ENCODE measurements at places on chromosomes 2 and 18. TPM values are rescaled to one million over a fixed set of nuclear protein-coding genes. Genes with fewer than 3 reads are reported as not detected.

GRCh38 chr2:199273042-199273511 lies 184.7 kb downstream of the SATB2 start:
- DNase-seq = no peak

DNA sequence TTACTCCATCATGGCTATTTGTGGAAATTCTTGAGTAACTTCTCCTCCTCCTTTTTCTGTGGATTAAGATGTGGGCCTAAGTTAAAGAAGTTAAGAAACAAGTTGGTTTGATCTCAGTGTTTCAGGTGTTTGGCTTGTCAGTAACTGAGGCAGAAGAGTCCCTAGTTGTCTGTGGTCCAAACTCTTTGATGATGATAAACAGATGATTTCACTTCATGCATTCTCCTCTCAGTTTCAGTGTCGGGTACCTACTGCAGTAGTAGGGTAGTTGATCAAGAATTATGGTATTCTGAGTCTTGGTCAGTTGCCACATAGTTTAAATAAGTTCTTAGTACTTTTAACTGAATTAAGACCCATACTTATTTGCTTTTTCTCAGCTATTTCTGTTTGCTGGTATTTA lies 85.6 kb downstream of the NCOA1 start:
- DNase-seq = no peak

DNA sequence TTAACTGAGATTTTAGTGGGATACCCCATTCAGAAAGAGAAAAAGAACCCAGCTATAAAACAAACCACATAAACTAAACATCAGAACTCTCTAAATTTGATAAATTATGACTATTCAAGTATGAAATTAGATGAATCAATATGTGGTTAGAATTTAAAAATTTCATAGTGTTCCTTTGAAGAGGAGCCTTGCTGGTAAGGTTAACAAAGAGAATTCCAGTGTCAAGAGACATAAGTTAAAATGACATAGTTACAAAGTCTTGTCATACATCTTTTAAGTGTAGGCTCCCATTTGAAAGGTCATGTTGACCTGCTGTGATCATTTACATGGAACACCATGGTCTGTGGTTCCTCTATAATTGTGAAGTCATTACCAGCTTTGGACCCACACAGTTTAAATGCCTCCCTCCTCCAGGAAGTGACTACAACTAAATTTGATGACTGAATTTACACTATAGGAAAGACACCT lies 231.6 kb upstream of the ETAA1 start:
- DNase-seq = no peak

DNA sequence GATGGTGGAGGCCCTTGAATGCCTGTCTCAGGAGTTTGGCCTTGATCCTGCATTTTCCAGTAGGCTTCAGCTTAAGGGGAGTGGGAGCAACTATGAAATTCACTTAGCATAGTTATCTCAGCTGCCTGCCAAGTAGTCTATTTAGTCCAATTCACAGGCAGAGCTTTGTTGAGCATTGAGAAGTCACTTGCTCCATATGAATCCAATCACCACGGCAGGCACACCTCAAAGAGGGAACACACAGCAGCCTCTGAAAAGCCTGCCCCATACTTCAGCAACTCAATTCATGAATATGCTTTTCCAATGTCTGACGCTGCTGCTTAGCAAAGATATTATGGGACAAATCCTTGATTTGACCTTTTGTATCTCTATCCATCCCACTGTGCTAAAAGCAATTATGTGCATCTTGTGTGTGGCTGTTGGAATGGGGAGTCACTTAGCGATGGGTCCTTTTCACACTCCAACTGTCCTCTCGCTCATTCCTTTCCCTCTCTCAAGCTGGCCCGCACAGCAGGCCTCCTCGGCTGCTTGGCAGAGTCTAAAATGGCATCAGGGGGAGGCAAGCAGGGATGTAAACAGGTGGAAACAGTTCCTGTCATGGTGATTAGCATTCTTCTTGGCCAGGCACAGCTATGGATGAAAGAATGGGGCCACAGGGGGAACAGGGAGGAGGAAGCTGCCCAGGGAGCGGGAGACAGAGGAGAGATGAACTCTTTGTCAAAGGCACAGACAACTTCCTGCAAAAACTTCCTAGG lies 56.0 kb upstream of the LRPPRC start:
- DNase-seq = no peak

- DNase-seq = no peak
Observed at GRCh38 chr2:210169516-210170195, 1.6 kb downstream of the KANSL1L start.

DNA sequence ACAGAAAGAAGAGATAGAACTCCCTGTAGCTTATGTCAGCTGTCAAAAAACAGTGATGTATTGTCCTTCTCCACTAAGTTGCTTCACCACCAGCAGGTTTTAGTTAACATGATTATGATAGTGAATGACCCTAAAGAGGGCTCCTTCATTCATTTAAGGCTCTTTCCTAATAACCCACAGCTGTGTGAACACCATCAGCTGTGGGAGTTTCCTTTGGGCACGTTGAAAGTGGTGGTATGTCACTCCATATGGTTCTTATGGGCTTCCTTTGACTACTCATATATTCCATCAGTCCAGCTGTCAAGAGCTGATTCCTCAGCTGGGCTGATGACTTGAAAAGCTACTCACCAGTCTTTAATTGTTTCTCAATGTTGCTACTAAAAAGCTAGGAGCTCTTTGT lies 210.3 kb downstream of the UBE2E3 start:
- no peak for DNase-seq

GRCh38 chr2:21657445-21657844 lies 533.7 kb downstream of the TDRD15 start:
- DNase-seq = no peak

- peak; percentile 91 for DNase-seq
Observed at GRCh38 chr2:172103471-172104272, 972 bp upstream of the DLX2 start.

DNA sequence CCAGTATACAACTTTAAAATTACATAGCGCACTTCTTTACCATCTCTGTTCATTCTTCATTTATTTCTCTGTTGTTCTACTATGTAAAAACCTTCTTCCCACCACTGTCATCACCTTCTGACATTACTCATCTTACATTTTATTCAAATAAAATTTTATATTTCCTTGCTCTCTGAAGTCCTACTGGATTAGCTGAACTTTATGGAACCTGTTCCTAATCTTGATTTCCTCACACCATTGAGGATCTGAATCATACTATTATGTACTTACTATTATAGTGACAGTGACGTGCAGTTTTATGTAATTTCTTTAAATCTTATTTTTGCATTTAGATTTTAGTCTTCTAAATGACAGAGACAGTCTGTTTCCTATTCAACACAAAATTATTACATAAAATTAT lies 98.3 kb downstream of the DYNAP start:
- DNase-seq = no peak

GRCh38 chr2:95017836-95018235 lies 7.7 kb upstream of the MAL start:
- no peak for DNase-seq

DNA sequence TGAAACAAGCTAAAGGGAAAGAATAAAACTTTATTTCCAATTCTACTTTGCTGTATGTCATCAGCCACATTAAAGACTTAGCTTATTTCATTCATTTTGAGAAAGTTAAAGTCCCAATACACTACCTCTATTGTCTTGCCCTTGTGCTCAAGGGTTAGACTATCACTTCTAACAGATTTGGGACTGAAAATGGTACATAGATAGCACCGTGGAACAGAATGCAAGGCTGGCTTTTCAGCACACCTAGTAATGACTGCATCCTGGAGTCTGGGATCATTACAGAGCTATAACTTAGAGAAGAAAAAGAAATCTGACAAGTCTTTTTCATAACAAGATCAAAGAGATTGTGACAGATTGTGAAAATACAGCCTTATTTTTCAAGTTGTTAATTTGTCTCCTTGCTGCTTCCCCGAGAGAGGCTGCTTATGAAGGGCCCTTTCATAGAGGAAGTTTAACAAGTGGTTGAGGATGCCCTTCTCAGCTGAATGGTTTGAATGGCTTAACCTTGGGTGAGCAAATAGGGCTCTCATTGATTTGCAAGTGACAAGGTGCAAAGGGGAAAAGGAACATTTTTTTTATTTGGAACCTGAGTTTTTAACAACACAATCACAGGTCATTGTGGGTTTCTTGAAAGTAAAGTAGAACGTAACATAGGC lies 371.8 kb downstream of the EPHA4 start:
- no peak for DNase-seq

DNA sequence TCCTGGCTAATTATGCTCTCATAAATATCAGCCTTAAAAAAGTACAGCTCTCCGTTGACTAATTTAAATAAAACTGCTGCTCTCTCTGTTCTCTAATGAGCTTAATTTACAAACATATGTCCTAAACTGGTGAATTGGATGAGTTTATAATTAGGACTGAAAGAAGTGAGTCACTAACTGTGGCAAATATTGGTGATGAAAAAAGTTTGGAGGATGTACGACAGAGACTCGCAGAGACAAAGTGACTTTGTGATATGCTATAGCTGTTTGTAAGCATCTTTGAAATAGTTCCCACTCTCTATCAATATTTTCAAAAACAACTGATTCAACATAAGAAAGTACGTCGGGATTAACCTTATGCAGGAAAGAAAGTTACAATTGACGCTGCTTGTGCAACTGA lies 138.9 kb upstream of the TMEFF2 start:
- no peak for DNase-seq

DNA sequence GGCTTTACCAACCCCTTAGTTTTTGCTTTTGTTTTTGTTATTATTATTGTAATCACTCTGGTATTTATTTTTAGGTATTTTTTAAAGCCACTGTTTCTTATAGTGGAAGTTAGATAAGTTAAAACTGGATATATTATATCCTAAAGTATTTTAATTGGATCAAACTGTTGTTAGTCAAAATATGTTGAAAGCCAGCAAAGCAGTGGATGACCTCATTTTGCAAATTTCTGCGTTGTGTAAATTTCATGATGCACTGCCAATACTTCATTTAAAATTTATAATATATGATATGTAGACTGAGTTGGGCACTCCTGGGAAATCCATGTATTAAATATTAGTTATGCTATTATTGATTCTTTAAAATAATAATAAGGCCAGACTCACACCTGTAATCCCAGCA lies 661.7 kb upstream of the NRXN1 start:
- no peak for DNase-seq

GRCh38 chr2:39124000-39124745 lies 3.3 kb upstream of the SOS1 start:
- DNase-seq = peak; percentile 95

- DNase-seq = no peak
Observed at GRCh38 chr2:72570413-72570812, 255.4 kb downstream of the EXOC6B start.

DNA sequence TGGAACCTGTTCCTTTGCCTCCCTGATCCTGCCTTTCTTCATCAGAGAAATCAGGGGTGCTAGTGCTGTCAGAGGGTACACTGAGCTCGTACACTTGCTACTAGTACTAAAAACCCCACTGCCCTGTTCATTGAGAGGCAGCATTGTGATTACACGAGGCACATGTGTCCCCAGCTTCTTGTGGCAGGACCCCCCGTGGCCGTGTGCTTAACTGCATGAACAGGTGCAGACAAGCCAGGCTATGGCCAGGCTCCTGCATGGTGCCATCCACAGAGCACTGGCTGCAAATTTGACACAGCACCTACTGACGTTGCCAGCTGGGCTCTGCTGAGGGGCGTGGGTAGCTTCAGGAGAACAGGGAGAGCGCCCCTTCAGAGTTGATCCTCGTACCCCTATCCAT lies 248.4 kb downstream of the GLI2 start:
- DNase-seq = no peak

GRCh38 chr2:161104054-161104553 lies 56.1 kb upstream of the TANK start:
- DNase-seq = no peak

- DNase-seq = no peak
Observed at GRCh38 chr18:12283666-12284065, 24.4 kb upstream of the TUBB6 start.

DNA sequence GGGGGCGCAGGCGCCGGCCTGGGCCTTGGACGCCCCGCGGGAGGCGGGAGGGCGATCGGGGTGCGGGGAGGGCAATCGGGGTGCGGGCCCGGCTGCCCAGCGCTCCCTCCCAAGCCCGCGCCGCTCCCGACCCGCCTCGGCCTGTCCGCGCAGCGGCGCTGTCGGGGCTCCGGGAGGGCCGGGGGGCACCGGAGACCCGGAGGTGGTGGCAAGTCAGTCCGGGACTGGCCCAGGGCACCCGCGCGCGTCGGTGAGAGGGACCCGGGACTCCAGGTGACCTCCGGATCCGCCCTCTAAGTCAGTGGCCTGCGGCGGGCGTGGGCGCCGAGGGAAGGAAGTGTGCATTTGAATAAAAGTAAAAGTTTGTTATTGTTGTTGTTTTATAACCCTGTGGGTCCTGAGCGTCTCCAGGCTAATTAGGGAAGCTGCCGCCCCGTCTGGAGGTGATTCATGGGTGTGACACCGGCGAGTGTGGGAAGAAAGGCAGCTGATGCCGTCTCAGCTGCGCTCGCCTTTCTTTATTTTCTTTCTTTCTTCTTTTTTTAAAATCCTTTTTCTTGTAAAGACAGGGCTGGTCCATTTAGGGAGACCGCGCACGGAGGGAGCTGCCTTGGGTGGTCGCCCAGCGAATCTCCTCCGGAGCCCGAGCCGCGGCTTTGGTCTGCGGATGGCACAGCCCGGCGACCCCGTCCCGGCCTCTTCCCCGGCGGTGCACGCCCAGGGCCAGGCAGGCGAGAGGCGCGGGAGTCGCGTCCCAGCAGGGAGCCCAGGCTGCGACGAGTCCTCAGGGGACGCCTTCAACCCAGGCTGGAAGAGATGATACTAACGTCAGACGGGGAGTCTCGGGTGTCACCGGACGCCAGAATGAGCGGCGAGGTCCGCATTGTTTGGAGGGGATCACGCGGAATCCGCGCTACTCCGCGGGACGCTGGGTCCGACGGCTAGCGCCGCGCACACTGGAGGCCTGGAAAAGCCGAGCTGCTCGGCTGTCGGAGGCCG lies 627 bp upstream of the CRACDL start:
- no peak for DNase-seq

Gene LRP2
- polyA plus RNA-seq = 0.01 TPM

Gene DOK6
- 1.8 TPM for polyA plus RNA-seq

Gene EMILIN2
- 14.4 TPM for polyA plus RNA-seq

Gene AQP12A
- polyA plus RNA-seq = not detected

Gene SOWAHC
- 1.8 TPM for polyA plus RNA-seq

Gene ID2
- 92.0 TPM for polyA plus RNA-seq

Gene LCT
- not detected for polyA plus RNA-seq

Gene ABHD3
- polyA plus RNA-seq = 8.0 TPM

Gene FASTKD2
- 42.2 TPM for polyA plus RNA-seq

Gene ARHGAP28
- 1.1 TPM for polyA plus RNA-seq

Gene ERBB4
- polyA plus RNA-seq = 2.0 TPM

Gene RASGRP3
- polyA plus RNA-seq = 17.7 TPM

Gene PROKR1
- polyA plus RNA-seq = not detected
